ENCODE measurements at places on chromosomes 6 and 20.

- H3K4me1 ChIP-seq, result peaks cover 4% of the 10 kb centered on the region
- no peak for DNase-seq
- H3K4me3 ChIP-seq, result no peak overlapping the region
- no peaks in the 10 kb centered on the region for H3K36me3 ChIP-seq
Measured at GRCh38 chr20:62765432-62766070, 30.7 kb upstream of the MRGBP start.

DNA sequence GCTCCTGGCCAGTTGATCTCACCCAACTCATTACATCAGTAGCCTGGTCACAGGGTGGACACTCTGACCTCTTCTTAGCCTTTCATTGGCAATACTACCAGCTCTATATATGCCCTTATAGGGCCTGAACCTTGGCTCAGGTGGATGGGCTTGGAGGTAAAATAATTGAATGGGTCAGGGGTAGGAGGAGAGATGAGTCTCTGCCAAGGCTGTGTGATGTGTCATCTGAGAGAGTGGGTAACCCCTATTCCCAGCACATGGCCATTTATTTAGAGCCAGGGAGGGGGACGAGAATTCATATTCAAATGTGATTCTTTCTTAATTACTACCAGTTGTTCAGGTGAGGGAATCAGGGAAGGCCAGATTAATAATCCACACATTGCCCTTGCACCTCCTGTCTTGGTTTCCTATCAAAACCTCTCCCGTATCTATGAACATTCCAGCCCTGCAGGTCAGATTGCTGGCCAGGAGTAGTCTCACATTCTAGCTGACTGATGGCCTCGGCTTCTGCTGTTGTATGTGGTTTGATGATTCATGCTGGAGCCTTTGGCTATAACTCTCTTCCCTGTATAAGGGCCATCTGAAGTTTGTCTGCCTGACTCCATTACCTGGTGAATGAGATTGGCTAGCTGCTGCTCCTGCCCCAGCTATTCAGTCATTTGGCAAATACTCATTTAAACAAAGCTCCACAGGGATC lies 13.4 kb downstream of the C20orf173 start:
- H3K36me3 ChIP-seq, result peaks cover 46% of the 10 kb centered on the region
- H3K27me3 ChIP-seq, result no peaks in the 10 kb centered on the region
- no peak overlapping the region for H3K4me3 ChIP-seq
- no peak for DNase-seq
- no peak overlapping the region for H3K27ac ChIP-seq

GRCh38 chr20:50598074-50598473 lies 87.9 kb downstream of the PTPN1 start:
- H3K4me3 ChIP-seq, result no peak overlapping the region
- no peak overlapping the region for H3K27ac ChIP-seq
- no peaks in the 10 kb centered on the region for H3K27me3 ChIP-seq
- H3K4me1 ChIP-seq, result peaks cover 9% of the 10 kb centered on the region

- peak overlapping the region; percentile 67 for H3K4me3 ChIP-seq
- H3K27ac ChIP-seq, result no peak overlapping the region
- DNase-seq, result no peak
Measured at GRCh38 chr6:125748406-125749172, 843 bp upstream of the HEY2 start.

GRCh38 chr6:1895721-1896120 lies 286.0 kb downstream of the FOXC1 start:
- DNase-seq, result no peak
- no peak overlapping the region for H3K27ac ChIP-seq
- no peaks in the 10 kb centered on the region for H3K27me3 ChIP-seq
- H3K4me1 ChIP-seq, result no peaks in the 10 kb centered on the region
- no peak overlapping the region for H3K4me3 ChIP-seq

GRCh38 chr6:111844921-111845320 lies 28.3 kb downstream of the FYN start:
- H3K4me3 ChIP-seq, result no peak overlapping the region
- peak overlapping the region; percentile 67 for H3K27ac ChIP-seq
- peaks cover 86% of the 10 kb centered on the region for H3K4me1 ChIP-seq

DNA sequence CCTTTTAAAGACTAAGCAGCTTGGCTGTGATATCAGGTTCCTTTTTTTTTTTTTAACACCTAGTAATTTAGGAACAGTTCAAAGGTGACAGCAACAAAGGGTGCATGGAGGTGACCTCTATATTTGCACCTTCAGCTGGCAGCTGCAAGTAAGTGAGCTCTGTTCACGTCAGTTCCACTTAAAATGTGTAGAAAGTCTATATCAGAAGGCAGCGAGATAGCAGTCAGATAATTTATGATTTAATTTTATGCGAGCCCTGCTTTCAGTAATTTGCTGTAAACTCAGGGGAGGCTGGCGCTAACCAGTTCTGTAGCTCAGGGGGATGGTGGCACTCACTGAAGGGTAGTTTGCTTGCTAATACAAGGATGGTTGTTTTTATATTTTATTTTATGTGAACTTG lies 602.8 kb upstream of the MMS22L start:
- no peak for DNase-seq
- no peak overlapping the region for H3K27ac ChIP-seq
- H3K27me3 ChIP-seq, result no peaks in the 10 kb centered on the region
- H3K4me1 ChIP-seq, result no peaks in the 10 kb centered on the region
- no peak overlapping the region for H3K4me3 ChIP-seq

DNA sequence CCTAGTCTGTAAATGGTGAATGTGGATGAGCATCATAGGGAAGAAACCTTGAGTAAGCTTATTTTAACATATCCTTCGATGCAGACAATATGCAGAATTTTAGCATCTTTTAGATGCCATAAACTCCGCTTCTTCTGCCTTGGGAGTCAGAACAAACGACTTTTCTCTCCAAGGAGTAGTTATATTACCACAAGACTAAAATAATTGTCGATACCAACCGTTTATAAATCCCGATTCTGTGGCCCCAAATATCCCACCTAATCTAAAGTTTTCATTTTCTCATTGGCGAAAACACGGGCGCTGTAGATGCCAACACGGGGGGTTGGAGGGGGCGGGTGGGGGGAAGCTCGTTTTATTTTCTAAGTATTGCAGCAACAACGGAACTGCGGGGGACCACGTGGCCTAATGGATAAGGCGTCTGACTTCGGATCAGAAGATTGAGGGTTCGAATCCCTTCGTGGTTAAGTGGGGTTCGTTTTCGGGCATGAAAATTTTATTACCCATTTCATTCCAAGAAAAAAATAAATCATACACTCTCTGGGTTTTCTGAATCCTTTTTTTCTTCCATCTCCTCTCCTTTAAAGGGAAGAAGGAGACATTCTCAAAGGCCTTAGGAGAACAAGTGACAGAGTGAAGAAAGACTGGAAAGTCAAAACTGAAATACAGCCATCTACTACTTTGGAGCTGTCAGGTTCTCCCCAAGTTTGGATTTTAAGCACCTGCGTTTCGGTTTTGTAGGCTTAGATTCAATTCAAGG lies 65.5 kb upstream of the BTN3A2 start:
- H3K27ac ChIP-seq, result no peak overlapping the region
- peaks cover 4% of the 10 kb centered on the region for H3K4me1 ChIP-seq
- no peaks in the 10 kb centered on the region for H3K36me3 ChIP-seq
- no peak overlapping the region for H3K4me3 ChIP-seq
- H3K27me3 ChIP-seq, result no peaks in the 10 kb centered on the region

- no peak overlapping the region for H3K4me3 ChIP-seq
- H3K27ac ChIP-seq, result no peak overlapping the region
- no peaks in the 10 kb centered on the region for H3K36me3 ChIP-seq
- no peak for DNase-seq
Measured at GRCh38 chr6:156889469-156889868, 112.3 kb downstream of the ARID1B start.

- no peak for DNase-seq
- no peak overlapping the region for H3K27ac ChIP-seq
- H3K4me1 ChIP-seq, result no peaks in the 10 kb centered on the region
- no peak overlapping the region for H3K4me3 ChIP-seq
Measured at GRCh38 chr6:22251348-22251747, 45.5 kb downstream of the PRL start.

GRCh38 chr20:4147319-4147718 lies 132.0 kb upstream of the RNF24 start:
- peaks cover 18% of the 10 kb centered on the region for H3K4me1 ChIP-seq
- H3K27me3 ChIP-seq, result peaks cover 28% of the 10 kb centered on the region
- DNase-seq, result no peak

- H3K4me1 ChIP-seq, result peaks cover 79% of the 10 kb centered on the region
- H3K4me3 ChIP-seq, result no peak overlapping the region
- peak overlapping the region; percentile 56 for H3K27ac ChIP-seq
- no peaks in the 10 kb centered on the region for H3K36me3 ChIP-seq
Measured at GRCh38 chr20:57432862-57433491, 41.8 kb downstream of the RBM38 start.

- DNase-seq, result no peak
- no peaks in the 10 kb centered on the region for H3K4me1 ChIP-seq
- H3K27ac ChIP-seq, result no peak overlapping the region
Measured at GRCh38 chr6:141210901-141211300, 921.8 kb upstream of the GJE1 start.

DNA sequence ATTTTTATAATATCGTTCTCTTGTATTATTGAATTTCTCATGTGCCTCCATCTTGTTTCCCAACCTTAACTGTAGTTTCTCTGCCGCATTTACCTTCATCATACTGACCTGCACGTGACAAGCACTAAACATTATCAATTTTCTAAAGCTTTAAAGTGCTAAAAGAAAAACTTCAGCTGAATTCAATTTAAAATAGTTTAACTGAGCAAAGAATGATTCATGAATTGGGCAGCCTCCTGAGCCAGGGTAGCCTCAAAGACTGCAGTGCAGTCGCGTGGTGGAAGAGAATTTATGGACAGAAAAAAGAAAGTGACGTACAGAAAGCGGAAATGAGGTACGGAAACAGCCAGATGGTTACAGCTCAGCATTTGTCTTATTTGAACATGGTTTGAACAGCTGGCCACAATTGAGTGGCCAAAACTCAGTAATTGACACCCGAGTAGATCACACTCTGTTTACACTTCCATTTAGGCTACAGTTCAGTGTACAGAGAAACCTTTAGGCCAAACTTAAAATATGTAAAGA lies 4.2 kb upstream of the ZDHHC14 start:
- peaks cover 6% of the 10 kb centered on the region for H3K27me3 ChIP-seq
- H3K4me3 ChIP-seq, result no peak overlapping the region
- no peak overlapping the region for H3K27ac ChIP-seq
- peaks cover 5% of the 10 kb centered on the region for H3K4me1 ChIP-seq

GRCh38 chr20:49207076-49207475 lies 12.1 kb upstream of the DDX27 start:
- no peaks in the 10 kb centered on the region for H3K4me1 ChIP-seq
- H3K4me3 ChIP-seq, result no peak overlapping the region
- H3K27ac ChIP-seq, result no peak overlapping the region
- H3K36me3 ChIP-seq, result no peaks in the 10 kb centered on the region

DNA sequence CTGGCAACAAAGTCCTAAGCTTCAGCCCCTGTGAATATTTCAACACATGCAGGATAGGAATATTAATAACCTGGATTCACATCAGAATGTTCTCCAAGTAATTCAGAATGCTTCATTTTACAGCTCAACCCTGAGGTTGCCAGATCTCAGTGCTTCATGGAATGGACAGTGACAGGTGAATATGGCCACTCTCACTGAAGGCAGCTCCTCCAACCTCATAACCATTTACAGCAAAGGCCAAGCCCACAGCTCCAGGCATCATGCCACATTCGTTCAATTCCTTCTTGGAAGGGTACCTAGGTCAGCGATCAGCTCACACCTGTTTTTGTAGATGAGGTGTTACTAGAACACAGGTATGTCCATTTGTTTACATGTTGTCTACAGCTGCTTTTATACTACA lies 17.1 kb downstream of the CLIC5 start:
- no peaks in the 10 kb centered on the region for H3K27me3 ChIP-seq
- DNase-seq, result no peak
- H3K27ac ChIP-seq, result no peak overlapping the region
- peaks cover 3% of the 10 kb centered on the region for H3K36me3 ChIP-seq

- no peak for DNase-seq
- H3K4me1 ChIP-seq, result no peaks in the 10 kb centered on the region
- no peak overlapping the region for H3K27ac ChIP-seq
- H3K4me3 ChIP-seq, result no peak overlapping the region
Measured at GRCh38 chr6:10484912-10485311, 36.2 kb upstream of the GCNT2 start.

- no peaks in the 10 kb centered on the region for H3K36me3 ChIP-seq
- peaks cover 5% of the 10 kb centered on the region for H3K4me1 ChIP-seq
- no peak for DNase-seq
- no peaks in the 10 kb centered on the region for H3K27me3 ChIP-seq
- no peak overlapping the region for H3K4me3 ChIP-seq
Measured at GRCh38 chr6:24543683-24544082, 48.9 kb downstream of the ALDH5A1 start.

DNA sequence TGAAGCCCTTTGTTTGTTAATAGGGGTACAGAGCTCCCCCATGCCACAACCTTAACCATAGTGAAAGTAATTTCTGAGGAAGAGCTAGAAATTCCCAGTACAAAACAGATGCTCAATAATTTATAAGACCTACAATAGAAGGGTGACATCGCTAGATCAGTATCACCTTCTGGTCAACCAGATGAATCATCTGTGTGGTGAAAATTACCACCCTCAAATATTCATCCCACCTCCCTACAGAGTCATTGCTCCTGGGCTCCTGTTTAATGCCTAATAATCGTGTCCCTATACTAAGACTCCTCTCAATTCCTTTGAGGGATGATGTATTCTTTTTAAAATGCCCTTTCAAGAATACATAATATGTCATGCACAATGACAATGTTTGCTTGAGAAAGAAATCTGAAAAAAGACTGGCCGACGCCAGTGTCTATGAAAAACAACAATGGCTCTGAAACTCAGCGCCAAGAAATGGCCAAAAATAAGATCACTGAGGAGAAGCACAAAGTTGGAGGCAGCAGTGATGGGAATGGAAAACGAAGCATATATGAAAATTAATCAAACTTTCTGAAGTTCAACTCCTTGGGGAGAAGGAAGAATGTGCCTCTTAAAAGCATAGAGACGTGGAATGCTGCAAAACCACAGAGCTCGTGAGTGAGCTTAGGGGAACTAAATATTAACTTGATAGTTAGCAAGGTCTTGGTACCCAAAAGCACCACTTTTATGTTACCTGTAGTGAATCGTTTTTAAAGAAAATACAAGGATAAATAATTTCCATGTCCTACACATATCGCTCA lies 11.0 kb upstream of the ADGRF5 start:
- no peak overlapping the region for H3K27ac ChIP-seq
- H3K4me3 ChIP-seq, result no peak overlapping the region
- peaks cover 4% of the 10 kb centered on the region for H3K27me3 ChIP-seq
- H3K4me1 ChIP-seq, result no peaks in the 10 kb centered on the region
- DNase-seq, result no peak
